ENCODE measurements at places on chromosomes 11 and 22. TPM values are rescaled to one million over a fixed set of nuclear protein-coding genes. Genes with fewer than 3 reads are reported as not detected.
A peak's percentile ranks its signal among the peaks of the same experiment; 100 is the strongest.

Gene C11orf24
- total RNA-seq = 40.6 TPM

Gene FGF4
- total RNA-seq = not detected

Gene FIBIN
- total RNA-seq = 14.4 TPM

Gene OR52R1
- not detected for total RNA-seq

Gene ZNRD2
- 35.7 TPM for total RNA-seq

Gene IFITM10
- total RNA-seq = 0.93 TPM

Gene LUZP2
- total RNA-seq = 0.19 TPM

Gene NOX4
- 8.6 TPM for total RNA-seq

Gene ASCL2
- total RNA-seq = not detected

Gene HPX
- total RNA-seq = not detected

Gene CEND1
- total RNA-seq = not detected

- no peaks in the 10 kb centered on the region for H3K27me3 ChIP-seq
- DNase-seq = no peak
- H3K4me3 ChIP-seq = no peak overlapping the region
- no peaks in the 10 kb centered on the region for H3K4me1 ChIP-seq
- H3K27ac ChIP-seq = no peak overlapping the region
These were observed 22.1 kb downstream of the TMEM135 start for GRCh38 chr11:87059596-87060390.

DNA sequence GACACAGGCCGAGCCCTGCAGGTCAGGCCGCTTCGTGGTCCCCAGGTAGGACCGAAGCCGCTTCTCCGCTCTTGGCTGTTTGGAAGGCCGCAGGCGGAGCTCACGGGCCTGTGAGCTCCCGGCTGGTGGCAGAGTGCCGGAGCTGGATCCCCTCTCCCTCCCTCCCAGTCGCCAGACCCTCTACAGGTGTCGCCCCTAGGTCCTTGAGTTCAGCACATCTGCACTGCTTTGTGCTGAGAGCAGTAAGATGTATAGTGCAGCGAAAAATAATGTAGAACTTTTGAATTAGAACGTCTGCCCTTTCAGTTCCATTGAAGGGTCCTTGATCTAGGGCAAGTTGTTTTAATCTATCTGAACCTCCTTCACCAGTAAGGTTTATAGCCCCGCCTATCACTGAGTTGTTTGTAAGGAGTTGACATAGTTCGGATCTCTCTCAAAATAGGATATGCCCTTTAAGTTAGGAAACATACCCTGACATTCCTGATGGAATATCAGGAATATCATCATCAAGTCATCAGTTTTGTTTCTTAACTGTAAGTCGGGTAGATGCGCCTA is 419 bp downstream of the ANKRD49 start:
- H3K27me3 ChIP-seq = no peaks in the 10 kb centered on the region
- no peak for DNase-seq
- H3K27ac ChIP-seq = peak overlapping the region; percentile 52
- H3K4me3 ChIP-seq = peak overlapping the region; percentile 80

GRCh38 chr11:132601875-132602274 is 930.4 kb downstream of the OPCML start:
- no peak overlapping the region for H3K27ac ChIP-seq
- H3K4me3 ChIP-seq = no peak overlapping the region
- no peaks in the 10 kb centered on the region for H3K36me3 ChIP-seq
- H3K4me1 ChIP-seq = no peaks in the 10 kb centered on the region

DNA sequence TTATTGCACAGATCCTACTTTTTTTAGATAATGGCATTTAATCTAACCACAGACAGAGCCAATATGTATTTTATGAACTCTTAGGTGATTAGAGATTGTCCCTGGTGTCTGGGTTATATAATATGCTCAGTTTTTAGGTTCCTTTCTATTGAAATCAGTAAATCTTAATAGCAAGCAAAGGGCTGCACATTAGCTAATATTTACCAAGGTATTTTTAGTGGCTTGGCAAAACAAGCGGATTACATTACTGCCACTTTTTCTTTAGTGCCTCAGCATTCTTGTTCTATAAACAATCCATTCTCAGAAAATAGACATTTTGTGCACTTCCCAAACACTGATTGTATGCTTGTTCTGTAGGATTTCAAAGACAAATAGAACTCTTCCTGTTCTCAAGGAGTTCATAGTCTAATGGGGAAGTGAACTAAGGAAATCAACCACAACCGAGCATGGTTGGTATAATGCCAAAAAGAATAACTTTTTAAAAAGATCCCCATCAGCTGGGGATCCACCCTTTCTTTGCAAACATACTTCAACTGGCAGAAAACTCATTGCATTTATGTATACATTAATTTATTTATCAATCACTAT is 23.8 kb downstream of the KCNJ1 start:
- no peaks in the 10 kb centered on the region for H3K27me3 ChIP-seq
- H3K4me3 ChIP-seq = no peak overlapping the region
- DNase-seq = no peak
- H3K36me3 ChIP-seq = no peaks in the 10 kb centered on the region

- no peak for DNase-seq
- no peaks in the 10 kb centered on the region for H3K36me3 ChIP-seq
- no peaks in the 10 kb centered on the region for H3K27me3 ChIP-seq
- H3K4me1 ChIP-seq = no peaks in the 10 kb centered on the region
- H3K4me3 ChIP-seq = no peak overlapping the region
These were observed 29.1 kb upstream of the CACNG2 start for GRCh38 chr22:36732609-36733008.

GRCh38 chr11:16953663-16954062 is 60.6 kb downstream of the PLEKHA7 start:
- no peak for DNase-seq
- no peak overlapping the region for H3K4me3 ChIP-seq
- H3K36me3 ChIP-seq = no peaks in the 10 kb centered on the region
- no peak overlapping the region for H3K27ac ChIP-seq
- no peaks in the 10 kb centered on the region for H3K27me3 ChIP-seq
- H3K4me1 ChIP-seq = no peaks in the 10 kb centered on the region

GRCh38 chr11:73757598-73757997 is 3.3 kb downstream of the RAB6A start:
- H3K36me3 ChIP-seq = no peaks in the 10 kb centered on the region
- no peak for DNase-seq
- no peak overlapping the region for H3K4me3 ChIP-seq
- H3K27ac ChIP-seq = no peak overlapping the region

DNA sequence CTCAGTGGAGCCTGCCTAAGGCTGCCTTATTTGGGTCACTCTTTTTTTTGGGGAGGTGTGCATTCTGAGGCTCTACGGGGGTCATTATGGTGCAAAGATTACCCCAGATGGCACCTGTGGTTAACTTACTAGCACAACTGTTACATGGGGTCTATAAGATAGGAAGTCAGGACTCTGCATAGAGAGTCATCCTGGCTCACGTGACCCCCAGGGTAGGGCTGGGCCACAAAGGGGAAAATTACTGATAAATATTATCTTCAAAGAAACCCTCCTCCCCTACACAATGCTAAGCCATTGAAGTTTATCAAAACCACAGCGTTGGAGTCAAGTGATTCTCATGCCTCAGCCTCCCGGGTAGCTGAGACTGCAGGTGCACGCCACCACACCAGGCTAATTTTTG is 397.1 kb downstream of the MN1 start:
- no peak for DNase-seq
- H3K27ac ChIP-seq = no peak overlapping the region
- H3K4me1 ChIP-seq = no peaks in the 10 kb centered on the region
- no peak overlapping the region for H3K4me3 ChIP-seq

- no peak for DNase-seq
- H3K36me3 ChIP-seq = no peaks in the 10 kb centered on the region
- H3K4me1 ChIP-seq = no peaks in the 10 kb centered on the region
These were observed 40.7 kb downstream of the FAM181B start for GRCh38 chr11:82692981-82693380.

- no peak for DNase-seq
- peaks cover 54% of the 10 kb centered on the region for H3K36me3 ChIP-seq
- no peak overlapping the region for H3K27ac ChIP-seq
- no peaks in the 10 kb centered on the region for H3K27me3 ChIP-seq
- no peak overlapping the region for H3K4me3 ChIP-seq
- no peaks in the 10 kb centered on the region for H3K4me1 ChIP-seq
These were observed 9.5 kb downstream of the KCTD17 start for GRCh38 chr22:37060801-37061610.

DNA sequence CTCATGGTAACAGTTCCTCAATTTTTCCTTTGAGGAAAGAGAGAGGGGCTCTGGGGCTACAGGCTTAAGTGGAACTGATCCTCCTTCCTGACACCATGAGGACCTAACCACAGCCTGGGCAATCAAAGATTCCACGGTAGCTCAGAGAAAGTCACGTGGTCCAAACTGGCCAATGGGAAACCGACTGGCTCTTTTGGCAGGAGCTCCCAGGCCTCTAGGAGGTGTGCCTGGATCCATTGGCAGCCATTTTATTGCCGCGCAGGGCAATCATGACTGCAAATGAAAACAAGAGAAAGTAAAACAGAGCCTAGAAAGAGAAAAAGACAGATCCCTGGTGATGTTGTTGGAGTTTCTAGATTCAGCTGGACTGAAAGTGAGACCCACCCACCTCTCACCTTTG is 27.3 kb upstream of the ASPHD2 start:
- no peaks in the 10 kb centered on the region for H3K36me3 ChIP-seq
- H3K4me1 ChIP-seq = no peaks in the 10 kb centered on the region
- H3K27ac ChIP-seq = no peak overlapping the region
- H3K4me3 ChIP-seq = no peak overlapping the region
- no peak for DNase-seq

DNA sequence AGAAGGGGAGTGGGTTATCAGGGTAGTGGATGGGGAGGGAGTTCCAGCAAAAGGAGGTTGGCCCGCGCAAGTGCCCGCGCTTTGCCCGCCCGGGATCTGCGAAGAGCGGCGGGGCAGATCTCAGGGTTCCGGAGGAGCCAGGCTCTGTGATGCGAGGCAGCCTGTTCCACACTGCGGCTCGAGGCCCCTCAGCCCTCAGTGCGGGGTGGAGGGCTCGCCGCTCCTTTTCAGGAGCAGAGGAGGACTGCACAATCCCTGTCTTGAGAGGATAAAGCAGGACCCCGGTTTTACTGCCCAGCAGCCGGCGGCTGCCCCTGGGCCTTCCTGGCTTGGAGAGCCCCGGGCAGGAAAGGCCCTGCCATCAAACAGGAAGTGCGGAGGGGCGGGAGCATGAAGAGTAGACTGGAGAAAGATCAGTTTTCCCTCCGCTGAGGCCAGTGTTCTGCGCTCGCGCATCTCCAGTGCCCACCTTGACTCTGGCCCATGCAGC is 6.2 kb downstream of the SLC6A5 start:
- H3K4me3 ChIP-seq = no peak overlapping the region
- H3K4me1 ChIP-seq = no peaks in the 10 kb centered on the region
- DNase-seq = no peak
- peaks cover 85% of the 10 kb centered on the region for H3K27me3 ChIP-seq
- H3K27ac ChIP-seq = no peak overlapping the region

DNA sequence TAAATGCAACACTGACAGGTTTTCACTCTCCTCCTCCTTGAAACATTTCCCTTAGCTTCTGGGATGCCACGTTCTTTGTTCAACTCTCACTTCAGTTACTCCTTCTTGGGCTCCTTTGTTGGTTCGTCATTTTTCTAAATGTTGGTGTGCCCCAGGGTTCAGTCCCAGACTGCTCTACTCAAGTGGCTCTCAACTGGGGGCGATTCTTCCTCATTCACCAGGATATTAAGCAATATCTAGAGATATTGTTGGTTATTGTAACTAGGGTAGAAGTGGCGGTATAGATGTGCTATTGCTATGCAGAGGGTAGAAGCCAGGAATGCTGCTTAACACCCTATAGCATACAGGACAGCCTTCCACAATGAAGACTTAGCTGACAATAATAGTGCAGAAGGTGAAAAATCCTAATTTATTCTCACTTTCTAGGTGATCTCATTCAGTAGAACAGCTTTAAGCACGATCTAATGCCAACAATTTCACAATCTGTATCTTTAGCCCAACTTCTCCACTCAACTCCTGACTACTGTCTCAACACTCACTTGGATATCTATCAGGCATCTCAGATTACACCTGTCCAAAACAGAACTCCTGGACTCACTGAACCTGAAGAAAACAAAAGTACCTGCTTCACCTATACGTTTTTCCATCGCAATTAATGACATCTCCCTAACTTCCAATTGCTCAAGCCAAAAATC is 4.6 kb downstream of the NUP160 start:
- H3K27ac ChIP-seq = no peak overlapping the region
- H3K4me3 ChIP-seq = no peak overlapping the region
- H3K36me3 ChIP-seq = peaks cover 44% of the 10 kb centered on the region
- H3K4me1 ChIP-seq = peaks cover 10% of the 10 kb centered on the region

DNA sequence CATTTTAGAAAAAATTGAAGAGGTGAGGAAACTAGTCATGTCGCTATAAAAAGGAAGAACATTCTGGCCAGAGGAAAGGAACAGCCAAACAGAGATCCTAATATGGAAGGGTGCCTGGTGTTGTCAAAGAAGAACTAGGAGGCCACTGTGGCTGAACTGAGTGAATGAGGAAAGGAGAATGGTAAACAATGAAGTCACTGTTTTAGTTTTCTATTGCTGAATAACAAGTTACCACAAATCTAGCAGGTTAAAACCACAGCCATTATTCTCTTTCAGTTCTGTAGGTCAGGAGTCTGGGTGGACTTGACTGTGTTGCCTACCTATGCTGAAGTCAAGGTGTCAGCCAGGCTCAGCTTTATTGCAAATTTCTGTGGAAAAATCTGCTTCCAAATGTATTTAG is 549.3 kb upstream of the CCDC90B start:
- DNase-seq = no peak
- no peaks in the 10 kb centered on the region for H3K27me3 ChIP-seq
- no peak overlapping the region for H3K4me3 ChIP-seq
- H3K36me3 ChIP-seq = no peaks in the 10 kb centered on the region
- H3K27ac ChIP-seq = no peak overlapping the region

DNA sequence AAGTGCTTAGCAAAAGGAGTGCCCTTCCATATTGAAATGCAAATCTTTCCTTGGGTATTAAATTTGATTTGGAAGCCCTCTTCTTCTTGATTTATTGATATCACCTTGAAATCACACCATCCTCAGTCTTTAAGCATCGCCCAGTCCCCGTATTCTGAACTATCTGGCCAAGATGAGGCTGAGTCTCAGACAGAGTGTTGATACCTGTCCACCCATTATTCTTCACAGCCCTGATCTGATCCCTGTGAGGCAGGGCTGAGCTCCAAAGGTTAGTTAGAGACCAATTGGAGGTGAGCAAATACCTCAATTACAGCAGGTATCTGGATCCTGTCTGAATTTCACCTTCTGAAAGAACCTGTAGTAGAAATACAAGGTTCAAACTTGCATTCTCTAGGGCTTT is 326.3 kb downstream of the FAT3 start:
- H3K27me3 ChIP-seq = no peaks in the 10 kb centered on the region
- no peak for DNase-seq
- H3K4me3 ChIP-seq = no peak overlapping the region
- H3K36me3 ChIP-seq = no peaks in the 10 kb centered on the region

DNA sequence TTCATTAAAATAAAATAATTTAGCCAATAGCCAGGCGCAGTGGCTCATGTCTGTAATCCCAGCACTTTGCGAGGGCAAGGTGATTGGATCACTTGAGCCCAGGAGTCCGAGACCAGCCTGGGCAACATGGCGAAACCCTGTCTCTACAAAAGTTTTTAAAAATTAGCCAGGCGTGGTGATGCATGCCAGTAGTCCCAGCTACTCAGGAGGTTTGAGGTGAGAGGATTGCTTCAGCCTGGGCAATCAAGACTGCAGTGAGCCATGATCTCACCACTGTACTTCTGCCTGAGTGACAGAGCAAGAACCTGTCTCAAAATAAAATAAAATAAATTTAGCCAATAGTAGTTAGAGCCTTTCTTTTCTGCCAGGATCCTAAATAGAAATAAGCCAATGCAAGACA is 12.2 kb downstream of the HPS5 start:
- no peak for DNase-seq
- H3K27me3 ChIP-seq = no peaks in the 10 kb centered on the region

Data from heart left ventricle (tissue), 16 donors.